DMS 273 treated with DMSO at 0.1 percent for 48 hours (cell line): ENCODE measurements at places on chromosomes 13 and 19.

- no peak for DNase-seq
These were observed 3.3 kb downstream of the GPX4 start for GRCh38 chr19:1106841-1107660.

DNA sequence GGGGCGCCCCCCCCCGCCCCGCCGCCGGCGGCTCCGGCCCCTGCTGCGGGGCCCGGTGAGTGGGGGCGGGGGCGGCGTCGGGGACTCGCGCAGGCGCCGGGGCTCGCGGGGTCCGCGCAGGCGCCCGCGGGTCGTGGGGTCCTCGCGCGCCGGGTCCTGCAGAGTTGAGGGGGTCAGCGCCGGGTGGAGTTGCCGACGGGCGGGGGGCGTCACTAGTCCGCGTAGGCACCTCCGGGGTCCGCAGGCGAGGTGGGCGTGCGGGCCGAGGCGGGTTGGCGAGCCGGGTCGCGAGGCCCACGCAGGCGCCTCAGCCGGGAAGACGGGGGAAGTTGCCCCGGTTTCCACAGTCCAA is 365 bp downstream of the PPP6R1 start:
- DNase-seq = no peak

DNA sequence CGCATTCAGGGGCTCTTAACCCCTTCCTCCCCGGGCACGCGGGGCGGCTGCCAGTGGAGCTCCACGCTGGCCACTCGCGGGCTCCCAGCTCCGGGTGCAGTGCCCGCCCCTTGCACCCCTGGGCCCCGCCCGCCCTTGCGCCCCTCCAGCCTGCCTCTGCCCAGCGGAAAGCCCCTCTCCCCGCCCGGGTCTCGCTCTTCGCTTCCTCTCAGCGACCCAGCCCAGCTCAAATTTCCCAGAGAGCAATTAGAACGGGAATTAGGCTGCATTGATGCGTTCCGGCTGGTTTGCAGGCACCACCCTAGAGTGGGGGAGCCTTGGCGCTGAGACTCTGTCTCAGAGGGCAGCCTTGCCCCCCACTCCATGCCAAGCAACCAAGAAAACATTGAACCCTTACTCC is 1.8 kb upstream of the GSX1 start:
- DNase-seq = no peak

- no peak for DNase-seq
These were observed 5.7 kb upstream of the SIX5 start for GRCh38 chr19:45774765-45775164.

DNA sequence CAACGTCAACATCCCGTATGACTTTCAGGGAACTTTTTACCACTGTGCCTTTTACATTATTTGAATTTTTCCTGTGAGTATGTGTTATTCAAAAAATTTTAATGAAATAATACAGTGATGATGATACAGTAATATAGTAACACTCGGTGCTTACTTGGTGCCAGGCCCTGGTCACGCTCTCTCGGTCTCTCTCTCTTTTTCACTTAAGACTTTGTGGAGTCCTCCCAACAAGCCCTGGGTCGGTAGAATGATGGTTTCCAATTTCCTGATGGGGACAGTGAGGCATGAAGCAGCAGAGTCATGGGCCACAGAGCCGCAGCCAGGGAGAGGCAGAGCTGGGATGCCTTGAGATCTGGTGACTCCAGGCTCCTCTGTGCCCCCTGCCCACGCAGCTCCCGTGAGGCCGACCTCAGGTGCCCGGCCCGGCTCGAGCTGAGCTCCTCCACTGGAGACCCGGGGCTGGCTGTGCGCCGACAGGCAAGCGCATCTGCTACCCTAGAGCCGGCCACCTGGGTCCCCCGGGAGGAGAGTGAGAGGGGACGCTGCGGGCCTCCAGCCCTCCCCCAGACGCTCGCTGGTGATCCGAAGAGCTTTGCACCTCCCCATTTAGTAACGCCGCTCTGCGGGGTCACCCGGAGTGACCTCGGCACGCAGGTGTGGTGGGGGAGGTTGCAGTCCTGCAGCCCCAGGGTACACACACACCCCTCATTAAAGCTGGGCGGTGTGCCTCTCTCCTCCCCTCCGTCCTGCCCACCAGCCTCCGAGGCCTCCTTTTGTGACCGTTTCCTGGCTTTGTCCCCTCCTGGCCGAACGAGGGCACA is 4.4 kb upstream of the SBK3 start:
- DNase-seq = no peak

- no peak for DNase-seq
These were observed 501 bp downstream of the SIRT2 start for GRCh38 chr19:38898788-38899446.

DNA sequence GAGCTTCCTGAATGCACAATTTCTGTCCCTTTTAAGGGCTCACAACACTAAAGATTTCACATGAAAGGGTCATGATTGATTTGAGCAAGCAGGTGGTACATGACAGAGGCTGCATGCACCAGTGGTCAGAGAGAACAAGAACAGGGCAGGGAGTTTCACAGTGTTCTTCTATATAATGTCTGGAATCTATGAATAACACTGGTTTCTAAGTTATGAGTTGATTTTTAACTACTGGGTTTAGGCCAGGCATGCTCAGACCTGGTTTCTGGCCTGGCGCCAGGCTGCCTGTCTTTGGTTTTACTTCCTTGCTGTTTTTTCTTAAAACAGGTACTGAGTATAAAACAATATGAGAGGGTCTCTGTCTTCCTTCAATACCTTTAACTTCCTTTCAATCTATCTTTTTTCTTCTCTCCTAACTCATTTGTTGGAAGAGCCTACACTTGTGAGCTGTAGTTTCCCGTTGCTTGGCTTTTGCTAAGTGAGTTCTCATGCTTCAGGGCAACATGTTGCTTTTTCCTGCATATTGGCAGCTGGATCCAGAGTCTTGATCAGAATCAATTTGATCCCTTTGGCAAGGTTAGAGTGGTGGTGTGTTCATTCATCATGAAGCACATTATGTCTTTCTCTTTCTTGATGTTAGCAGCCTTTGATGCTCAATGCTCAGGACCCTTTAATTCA is 38.5 kb upstream of the FGF14 start:
- DNase-seq = no peak

GRCh38 chr13:31012655-31013024 is 80.2 kb downstream of the TEX26 start:
- no peak for DNase-seq

GRCh38 chr19:49851456-49852259 is 699 bp downstream of the PTOV1 start:
- no peak for DNase-seq

DNA sequence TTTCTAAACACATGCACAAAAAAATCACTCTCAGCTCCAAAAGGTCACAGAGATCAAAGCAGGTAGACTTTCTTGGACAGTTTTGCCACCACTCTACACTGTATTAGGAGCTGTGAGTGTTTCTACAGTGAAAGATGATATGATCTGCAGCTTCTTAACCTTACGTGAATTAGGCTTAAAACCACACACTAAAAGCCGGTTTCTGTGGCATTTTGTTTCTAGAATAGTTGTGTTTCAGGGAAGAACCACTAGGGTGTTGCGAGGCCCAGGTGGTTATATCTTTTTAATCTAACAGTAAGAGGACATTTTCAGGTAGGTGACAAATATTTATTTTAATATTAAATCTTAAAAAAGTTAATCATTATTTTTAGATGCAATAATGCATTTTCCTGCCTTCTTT is 216.4 kb downstream of the KLF5 start:
- no peak for DNase-seq

DNA sequence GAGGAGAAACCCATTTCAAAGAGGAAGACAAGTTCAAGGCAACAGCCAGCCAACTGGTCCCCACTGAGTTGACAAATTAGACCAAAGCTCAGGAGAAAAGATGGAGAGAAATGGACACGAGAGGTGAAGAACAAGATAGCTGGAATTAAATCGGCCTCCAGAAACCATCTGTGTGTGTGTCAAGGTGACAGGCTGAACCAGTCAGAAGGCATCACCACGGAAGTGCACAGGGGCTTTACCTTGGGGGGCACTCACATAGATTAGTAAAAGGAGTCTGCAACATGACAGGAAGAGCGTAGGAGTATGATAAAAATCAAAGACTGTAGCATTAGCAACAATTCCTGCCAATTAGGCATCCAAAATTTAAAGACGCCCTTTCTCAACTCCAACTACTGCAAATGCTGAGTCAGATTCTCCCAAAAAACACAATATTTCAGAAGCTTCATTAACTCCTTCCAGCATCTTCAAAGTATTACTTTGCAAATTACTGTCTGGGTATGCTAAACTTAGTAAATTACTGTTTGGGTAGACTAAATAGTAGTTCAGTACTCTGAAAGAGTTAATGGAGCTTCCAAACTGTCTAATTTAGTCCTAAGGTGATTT is 66.2 kb downstream of the FOXO1 start:
- DNase-seq = no peak

GRCh38 chr13:109256866-109257760 is 529.3 kb downstream of the IRS2 start:
- no peak for DNase-seq

DNA sequence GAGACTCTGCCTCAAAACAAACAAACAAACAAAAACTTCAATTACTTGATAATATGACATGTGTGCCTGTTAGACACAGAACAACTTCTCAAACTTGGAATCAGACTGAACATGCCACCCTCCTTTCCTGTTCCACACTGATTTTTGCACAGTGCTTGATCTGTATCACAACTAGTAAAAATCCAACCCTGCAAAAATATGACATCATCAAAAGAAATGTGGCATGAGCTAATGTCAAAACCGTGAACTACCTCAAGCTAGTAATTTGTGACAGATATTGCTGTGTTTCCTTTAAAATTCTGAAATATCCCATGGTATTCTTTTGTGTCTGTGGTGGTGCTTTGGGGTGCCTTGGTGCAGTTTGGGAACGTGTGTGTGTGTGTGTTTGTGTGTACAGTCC is 8.2 kb downstream of the MYCBP2 start:
- no peak for DNase-seq

DNA sequence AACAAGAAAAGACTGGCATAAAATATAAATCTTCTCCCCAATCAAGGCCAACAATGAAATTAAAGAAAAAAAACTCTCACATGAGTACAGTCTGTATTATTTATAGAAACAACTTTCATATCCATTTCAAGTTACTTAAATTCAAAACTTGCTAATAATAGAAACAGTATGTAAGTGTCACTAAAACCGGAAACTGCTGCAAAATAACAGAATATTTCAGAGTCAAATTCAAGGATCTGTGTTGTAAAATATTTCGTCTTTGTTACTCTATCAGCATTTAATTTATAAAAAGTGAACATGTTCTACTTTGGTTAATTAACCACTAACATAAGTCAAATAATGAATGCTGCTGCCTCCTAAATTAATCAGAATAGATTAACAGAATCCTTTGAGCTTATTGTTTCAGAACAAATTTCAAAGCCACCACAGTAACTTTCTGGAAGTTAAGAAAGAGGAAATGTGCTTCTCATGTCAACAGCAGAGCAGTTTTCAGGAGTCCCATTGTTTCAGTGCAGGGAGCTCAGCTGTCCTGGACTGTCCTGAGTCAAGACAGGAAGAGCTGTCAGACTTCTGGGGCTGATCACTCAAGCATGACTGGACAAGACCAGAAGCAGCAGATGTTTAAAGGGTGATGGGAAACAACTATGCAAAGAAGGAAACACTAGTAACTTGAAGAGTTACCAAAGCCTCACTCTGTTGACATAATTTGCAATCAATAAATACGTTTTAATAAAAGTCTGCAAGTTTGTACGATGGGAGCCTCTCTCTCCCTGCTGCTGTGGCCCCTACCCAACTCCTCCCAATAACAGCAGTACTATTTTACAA is 76.9 kb downstream of the FOXO1 start:
- peak; percentile 39 for DNase-seq
